ENCODE measurements at places on chromosomes 7 and 10.
A peak's percentile ranks its signal among the peaks of the same experiment; 100 is the strongest.

- no peak for DNase-seq
Measured at GRCh38 chr7:105187302-105188169, 173.5 kb downstream of the KMT2E start.

- no peak for DNase-seq
Measured at GRCh38 chr7:112080978-112081377, 125.2 kb downstream of the DOCK4 start.

DNA sequence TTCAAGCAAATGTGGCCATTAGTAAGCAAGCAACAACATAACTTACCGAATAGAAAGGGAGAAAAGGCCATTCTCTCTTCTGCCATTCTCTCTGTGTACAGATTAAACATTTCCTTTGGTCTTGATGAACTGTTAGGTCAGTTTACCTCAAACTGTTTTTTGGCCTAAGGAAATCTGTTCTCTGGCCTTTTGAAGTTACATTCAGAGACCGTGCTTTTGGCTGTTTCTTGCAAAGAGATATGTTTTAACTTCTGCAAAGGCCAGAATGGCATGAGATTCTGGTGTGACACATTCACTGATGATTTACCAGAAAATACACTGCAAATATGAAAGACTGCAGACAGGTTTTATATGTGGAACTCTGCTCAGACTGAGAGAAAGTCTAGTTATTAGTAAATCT lies 22.2 kb downstream of the AHR start:
- no peak for DNase-seq

DNA sequence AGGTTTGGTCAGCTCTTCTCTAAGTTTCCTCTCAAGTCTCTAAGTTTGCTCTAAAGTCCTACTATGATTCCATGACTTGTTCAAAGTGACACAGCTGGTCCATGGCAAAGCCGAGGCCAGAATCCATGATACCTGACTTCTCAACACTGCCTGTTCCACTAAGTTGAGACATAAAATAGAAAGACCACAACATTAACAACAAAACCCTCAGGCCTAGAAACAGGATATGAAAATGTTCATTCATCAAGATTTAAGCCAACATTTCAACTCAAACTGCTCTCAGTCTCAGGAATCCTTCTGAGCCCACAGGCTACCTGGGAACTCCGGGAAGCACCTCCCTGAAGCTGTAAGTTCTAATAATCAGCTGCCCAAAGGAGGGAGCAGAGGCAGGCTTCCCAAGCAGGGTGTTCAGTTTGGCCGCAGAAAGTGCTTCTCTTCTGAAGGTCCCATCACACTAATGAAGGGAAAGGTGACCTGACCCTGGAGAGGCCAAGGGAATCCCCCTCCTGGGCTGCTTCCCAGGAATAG lies 62.9 kb downstream of the STK17A start:
- DNase-seq = no peak

- no peak for DNase-seq
Measured at GRCh38 chr10:44352316-44353127, 32.4 kb downstream of the CXCL12 start.

DNA sequence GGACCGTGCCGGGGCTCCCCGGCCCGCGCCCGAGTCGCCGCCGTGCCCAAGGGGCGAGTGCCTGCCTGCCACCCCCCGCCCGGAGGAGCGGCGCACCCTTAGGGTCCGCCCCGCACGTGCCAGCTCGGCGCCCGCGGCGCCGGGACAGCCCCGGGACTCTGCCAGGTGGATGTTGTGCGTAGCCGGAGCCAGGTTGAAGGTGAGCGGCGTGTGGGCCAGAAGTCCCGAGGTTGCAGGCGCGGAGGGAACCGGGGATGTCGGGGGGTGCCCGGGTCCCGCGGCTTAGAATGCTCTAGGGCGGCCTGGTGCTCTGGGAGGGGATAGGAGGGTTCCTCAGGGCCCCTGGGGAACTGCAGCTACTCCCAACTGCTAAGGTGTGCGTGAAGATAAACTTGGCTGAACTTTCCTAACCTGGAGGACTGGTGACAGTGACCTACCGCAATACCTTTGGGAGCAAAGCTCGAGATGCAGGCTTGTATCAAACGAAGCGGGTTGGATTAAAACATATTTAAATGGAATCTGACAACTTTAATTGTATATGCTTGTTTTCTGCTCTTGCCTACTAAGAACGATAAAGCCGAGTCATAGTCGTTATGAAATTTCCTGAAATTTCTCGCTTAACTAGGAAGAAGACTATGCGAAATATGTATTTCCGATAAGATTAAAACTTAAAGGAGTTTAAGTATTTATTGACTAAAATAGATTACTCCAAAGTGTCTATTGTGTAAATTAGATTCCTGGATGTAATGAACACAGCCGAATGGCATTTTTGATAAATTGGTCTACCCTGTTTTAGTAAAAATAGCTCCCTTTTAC lies at the start of gene CUX1:
CUX1 (plus strand) TSS at position 156 of the 816 bp plus-strand sequence; CDS start at position 170, 14 bp downstream.
- DNase-seq = no peak

DNA sequence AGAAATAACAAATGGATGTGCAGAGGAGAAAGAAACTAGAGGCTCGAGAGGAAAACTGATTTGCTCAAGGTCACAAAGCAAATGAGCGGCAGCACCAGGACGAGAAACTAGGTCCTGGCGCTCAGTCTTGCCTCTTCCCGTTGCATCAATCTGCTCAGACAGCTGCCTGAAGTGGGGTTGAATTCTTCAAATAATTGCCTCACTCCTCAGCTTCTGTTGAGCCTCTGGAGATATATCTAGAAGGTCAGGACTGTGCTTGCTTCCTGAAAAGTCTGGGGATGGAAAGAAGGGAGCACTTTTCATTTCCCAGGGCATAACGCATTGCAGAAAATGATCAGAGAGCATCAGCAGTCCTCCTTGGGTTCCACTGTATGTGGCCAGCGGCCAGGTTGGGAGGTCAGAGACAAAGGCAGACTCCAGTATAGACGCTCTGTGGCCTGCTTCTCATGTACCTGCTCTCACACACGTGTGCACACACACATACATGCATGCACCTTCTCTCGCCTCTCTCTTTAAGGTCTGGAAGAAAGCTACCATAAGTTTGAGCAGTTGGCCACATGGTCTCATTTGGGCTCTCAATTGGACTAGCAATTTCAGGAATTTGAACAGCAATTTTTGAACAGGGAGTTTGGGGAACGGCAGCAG lies 83.7 kb upstream of the DUSP5 start:
- no peak for DNase-seq

DNA sequence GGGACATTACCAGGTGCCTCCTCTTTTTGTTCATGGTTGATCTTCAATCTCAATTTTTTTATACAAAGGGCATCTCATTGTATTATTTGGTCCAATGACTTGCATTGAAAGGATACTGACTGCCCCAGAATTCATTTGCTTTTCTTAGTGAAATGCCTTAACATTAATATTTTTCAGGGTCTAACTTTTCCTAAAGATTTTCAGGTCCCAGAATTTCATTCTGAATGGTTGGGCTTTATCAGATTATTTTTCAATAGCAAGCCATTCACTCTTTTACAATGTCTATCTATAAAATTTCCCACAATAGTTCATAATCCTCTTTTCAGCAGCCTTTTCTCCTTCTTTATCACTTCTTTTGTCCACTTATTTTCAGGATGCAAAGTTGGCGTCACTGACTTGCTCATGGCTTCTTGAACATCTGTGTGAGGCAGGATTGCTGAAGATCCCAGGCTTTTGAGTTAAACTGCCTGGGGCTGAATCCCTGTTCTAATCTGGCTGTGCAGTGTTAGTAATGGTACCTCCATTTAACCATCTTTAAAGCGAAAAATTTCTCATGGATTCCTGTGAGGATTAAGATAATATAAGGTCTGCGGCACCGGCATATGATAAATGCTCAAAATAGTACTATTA lies 131.7 kb upstream of the HDAC9 start:
- DNase-seq = no peak

DNA sequence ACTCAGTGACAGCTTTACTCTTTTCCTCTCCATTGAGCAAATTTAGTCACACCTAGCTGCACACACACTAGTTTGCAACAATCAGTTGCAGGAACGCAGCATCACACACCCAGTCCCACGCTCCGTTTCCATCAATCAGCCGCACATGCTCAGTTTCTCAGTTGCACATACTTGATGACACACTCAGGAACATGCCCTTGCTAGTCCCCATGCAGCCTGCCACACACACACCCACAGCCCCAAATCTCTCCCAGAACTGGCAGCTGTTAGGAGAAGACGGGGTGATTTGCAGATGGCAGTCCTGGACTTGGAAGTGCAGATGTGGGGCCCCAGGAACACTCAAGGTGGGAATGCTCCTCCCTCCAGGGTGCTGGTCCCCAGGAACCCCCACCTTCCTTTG lies 7.7 kb downstream of the LBX1 start:
- DNase-seq = no peak

- DNase-seq = no peak
Measured at GRCh38 chr7:126411032-126411820, 841.5 kb downstream of the GRM8 start.

DNA sequence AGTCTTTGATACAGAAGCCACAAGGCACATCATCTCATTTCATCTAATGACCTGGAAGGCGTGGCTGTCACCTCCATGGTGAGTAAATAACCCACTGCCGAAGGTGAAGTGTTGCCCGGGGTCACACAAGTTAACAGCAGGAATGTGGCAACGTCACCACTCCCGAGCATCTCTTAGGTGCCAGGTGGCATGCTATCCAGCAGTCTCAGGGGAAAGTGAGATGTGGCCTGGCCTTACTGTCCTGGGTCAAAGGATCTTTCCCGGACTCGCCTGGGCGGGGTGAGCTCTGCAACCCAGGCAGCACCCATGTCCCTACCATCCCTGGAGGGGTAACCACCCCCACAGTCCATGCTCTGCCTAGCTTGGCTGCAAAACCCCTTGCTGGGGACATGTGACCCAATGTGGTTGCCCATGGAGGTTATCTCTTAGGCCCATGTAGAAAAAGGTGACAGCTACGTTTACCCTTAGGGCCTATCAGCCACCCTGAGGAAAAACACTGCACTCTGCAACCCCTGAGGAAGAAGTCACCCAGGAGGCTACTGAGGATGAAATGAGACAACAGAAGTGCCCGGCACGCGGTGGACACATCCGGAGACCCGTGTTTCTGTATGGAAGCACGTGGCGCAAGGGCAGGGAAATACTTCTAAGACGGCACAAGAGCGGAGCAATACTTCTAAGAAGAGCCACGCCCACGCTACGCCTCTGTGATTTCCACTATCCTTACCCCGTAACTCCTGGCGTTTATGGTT lies 52.0 kb downstream of the BAIAP2L1 start:
- no peak for DNase-seq

DNA sequence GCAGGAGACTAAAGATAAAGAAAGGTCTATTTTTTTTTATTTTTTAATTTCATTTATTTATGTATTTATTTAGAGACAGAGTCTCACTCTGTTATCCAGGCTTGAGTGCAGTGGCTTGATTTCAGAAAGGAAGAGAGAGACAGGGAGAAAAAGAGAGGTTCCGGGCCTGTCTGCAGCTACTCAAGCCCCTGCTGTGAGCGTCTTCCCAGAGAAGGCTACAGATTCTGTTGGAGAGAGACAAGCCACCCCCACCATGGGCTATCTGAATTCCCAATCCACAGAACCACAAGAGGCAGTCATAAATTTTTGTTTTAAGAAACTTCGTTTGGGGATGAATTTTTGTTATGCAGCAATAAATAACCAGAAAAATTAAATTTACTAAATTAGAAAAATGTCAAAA lies 68.1 kb downstream of the CALN1 start:
- no peak for DNase-seq

DNA sequence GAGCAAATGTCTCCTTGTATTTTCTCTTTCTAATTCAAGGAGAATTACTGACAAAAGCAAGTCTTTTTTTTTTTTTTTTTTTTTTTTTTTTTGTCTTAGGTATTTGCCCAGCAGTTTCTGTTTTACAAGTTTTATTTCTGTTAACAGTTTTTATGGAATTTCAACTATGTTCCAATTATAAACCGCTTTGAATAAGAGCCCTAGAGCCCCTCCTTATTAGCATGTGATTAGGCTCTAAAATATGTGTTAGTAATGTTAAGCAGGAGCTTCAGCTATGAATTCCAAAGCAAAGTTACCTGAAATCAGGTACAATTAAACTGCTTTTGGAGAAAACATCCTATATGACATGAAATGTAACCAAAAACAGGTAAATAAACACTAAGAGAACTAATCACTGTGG lies 997.0 kb upstream of the POT1 start:
- no peak for DNase-seq

- peak; percentile 70 for DNase-seq
Measured at GRCh38 chr7:5425507-5426225, 2.0 kb upstream of the TNRC18 start.

- DNase-seq = no peak
Measured at GRCh38 chr7:33792041-33792440, 113.3 kb upstream of the BMPER start.

DNA sequence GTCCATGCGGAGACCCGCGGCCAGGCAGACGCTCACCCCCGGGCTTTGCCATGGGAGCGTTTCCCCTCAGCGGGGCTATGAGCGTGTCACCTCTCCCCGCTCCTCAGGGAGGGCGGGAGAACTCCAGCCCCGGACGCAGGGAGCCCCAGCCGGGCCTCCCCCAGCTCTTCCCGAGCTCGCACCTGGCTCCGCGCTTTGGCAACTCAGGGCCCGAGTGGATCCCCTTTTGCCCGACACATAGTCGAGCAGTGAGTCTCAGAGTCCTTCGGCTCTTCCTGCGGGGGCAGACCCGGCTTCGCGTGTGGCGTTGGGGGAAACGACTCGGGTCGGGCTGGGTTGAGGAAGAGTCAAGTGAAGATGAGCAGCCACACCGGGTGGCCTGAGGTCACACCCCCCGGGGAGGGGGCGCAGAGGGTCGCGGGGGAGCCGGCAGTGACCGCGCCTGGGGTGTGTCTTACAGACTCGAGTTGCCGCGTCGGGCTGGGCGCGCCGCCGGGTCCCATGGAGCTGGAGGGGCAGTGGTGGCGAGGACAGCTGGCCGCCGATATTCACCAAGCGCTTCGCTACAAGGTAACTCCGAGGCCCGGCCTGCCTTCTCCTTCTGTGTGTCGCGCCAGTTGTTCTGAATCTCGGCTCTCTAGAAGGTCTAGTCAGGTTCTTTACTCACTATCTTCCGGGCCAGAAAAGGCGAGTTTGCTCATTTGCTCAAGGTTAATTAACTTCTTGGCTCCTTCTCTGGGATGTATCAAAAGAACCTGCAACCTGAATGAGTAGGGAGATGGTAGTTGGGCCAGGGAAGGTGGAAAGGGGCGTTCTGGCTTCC lies 721 bp downstream of the CCNJ start:
- DNase-seq = peak; percentile 36

DNA sequence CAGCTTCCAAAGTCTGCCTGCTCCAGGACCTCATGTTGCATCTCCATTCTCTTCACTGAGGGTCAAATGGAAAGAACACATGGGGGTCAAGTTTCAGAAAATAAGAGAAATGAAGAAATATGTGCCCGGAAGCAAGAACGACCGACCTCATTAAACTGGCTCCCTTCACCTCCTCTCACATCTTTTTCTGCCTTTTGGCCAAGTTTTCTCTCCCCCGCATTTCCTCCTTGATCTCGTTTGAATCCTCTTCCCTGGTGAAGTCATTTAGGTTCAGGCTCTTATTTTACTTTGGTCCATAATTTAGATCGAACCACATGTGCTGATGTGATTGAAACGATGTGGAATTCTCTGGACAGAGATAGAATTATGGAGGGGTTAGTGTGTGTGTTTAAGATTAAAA lies 44.2 kb downstream of the EGFR start:
- no peak for DNase-seq
